ENCODE measurements at places on chromosomes 1 and 21.
A peak's percentile ranks its signal among the peaks of the same experiment; 100 is the strongest.

- DNase-seq = no peak
Measured at GRCh38 chr1:97271916-97272788, 550.6 kb downstream of the PTBP2 start.

- no peak for DNase-seq
Measured at GRCh38 chr1:21383785-21384401, 56.0 kb upstream of the NBPF3 start.

- DNase-seq = no peak
Measured at GRCh38 chr1:22218618-22219250, 75.8 kb upstream of the WNT4 start.

DNA sequence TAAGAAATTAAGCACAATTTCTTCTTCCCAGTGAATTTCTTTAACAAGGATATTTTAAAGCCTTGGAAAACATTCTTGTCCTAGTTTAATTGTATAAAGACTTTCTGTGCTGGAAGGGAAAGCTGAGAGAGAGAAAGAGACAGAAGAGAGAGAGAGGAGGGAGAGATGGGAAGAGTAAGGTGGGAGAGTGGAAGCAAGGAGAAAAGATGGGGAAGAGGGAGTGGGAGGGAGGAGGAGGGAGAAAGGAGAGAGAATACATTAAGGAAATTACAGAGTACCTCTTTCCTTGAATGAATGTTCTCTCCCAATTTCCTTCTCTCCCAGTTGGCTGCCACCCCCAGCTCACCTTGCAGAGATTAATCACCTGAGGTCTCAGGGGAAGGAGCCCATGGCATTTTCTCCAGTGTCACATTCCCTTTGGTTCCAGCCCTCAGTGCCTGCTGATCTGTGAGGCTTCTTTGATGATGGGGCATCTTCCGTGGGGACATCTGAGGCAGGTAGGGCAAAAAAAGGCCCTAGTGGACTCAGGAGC lies 32.4 kb upstream of the KCNA10 start:
- DNase-seq = no peak

- peak; percentile 41 for DNase-seq
Measured at GRCh38 chr1:172745014-172745413, 86.1 kb downstream of the FASLG start.

GRCh38 chr1:213724640-213725536 lies 262.9 kb upstream of the PROX1 start:
- DNase-seq = no peak

DNA sequence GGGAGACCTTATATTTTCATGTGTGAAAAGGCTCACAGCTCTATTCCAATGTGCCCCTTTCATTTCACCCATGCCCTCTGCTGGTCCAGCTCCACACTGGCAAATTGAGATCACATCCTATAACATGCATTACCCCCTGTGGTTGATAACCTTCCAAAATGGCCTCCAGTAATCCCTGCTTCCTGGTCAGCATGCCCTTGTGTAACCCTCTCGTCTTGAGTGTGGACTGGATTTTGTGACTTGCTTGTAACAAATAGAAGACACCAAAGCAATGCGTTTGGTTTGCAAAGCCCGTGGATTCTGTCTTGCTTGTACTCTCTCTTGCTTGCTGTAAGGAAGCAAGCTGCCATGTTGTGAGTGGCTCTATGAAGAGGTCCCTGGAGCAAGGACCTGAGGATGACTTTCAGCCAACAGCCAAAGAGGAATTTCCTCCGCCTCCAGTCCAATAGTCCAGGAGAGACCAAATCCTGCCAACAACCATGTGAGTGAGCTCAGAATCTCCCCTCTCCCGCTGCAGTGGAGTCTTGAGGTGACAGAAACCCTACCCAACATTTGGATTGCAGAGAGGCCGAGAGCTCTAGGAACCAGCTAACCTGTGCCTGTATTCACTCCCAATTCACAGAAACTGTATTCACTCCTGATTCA lies 17.4 kb downstream of the KCNA10 start:
- DNase-seq = no peak
